ENCODE measurements at places on chromosomes 7 and 10.

GRCh38 chr7:14833707-14834106 is 68.8 kb downstream of the DGKB start:
- no peak overlapping the region for H3K27ac ChIP-seq
- no peaks in the 10 kb centered on the region for H3K27me3 ChIP-seq
- no peak overlapping the region for H3K4me3 ChIP-seq
- H3K4me1 ChIP-seq = no peaks in the 10 kb centered on the region
- no peak for DNase-seq

DNA sequence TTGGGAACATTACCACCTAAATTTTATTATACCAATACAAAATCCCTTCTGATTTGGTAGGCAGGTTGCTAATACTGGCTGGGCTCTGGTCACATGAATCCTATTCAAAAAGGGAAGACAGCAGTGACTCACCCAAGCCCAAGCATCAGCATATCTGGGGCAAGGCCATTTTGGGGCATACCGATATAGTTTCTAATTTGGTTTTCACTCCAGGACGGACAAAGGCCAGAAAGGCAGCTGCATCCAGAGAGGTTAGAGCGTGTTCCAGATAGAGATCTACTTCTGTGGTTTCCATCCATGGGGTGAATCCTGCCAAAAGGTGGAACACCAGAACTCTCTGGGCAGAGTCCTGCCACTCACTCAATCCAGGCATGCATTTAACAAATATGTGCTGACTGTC is 335.8 kb downstream of the ELMO1 start:
- peaks cover 60% of the 10 kb centered on the region for H3K4me1 ChIP-seq
- no peak for DNase-seq
- no peaks in the 10 kb centered on the region for H3K27me3 ChIP-seq
- no peak overlapping the region for H3K4me3 ChIP-seq

- H3K27ac ChIP-seq = peak overlapping the region; percentile 94
- peak; percentile 82 for DNase-seq
- H3K27me3 ChIP-seq = no peaks in the 10 kb centered on the region
- peaks cover 78% of the 10 kb centered on the region for H3K4me1 ChIP-seq
- peaks cover 17% of the 10 kb centered on the region for H3K36me3 ChIP-seq
These were observed 4.7 kb downstream of the NFE2L3 start for GRCh38 chr7:26156451-26157420.

DNA sequence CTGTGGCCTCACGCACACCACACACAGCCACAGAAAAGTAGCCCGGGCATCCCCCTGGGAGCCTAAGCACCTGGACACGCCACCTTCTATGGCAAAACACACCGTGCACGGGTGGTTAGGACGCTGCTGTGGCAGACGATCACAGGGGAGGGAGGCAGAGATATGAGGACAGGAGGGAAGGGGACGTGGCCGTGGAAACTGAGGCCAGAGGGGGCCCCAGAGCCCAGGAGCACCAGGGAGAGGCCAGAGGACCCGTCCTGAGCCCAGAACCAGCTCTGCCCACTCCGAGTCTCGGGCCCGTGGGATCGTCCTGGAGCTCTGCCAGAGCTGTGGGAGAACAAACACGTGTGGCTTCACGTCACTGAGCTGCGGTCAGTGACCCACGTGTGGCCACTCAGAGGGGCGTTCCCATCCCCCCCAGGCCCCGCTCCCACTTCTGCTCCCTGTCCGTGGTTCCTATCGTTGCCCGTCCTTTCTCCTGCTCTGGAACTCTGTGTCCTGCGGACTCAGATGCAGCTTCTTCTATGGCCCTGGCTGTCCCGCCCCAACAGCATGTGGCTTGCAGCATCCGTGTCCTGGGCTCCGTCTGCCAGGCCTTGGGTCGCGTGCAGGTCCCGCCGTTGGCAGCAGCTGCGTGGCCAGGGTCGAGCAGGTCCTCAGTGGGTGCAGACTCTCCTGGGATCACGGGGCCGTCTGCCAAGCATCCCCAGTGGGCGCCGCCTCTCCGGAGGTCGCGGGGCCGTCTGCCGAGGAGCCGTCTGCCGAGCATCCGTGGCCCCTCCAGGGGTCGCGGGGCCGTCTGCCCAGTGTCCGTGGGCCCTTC is 31.0 kb downstream of the GET4 start:
- no peaks in the 10 kb centered on the region for H3K27me3 ChIP-seq
- DNase-seq = no peak
- H3K36me3 ChIP-seq = no peaks in the 10 kb centered on the region
- H3K4me1 ChIP-seq = peaks cover 12% of the 10 kb centered on the region
- no peak overlapping the region for H3K4me3 ChIP-seq

DNA sequence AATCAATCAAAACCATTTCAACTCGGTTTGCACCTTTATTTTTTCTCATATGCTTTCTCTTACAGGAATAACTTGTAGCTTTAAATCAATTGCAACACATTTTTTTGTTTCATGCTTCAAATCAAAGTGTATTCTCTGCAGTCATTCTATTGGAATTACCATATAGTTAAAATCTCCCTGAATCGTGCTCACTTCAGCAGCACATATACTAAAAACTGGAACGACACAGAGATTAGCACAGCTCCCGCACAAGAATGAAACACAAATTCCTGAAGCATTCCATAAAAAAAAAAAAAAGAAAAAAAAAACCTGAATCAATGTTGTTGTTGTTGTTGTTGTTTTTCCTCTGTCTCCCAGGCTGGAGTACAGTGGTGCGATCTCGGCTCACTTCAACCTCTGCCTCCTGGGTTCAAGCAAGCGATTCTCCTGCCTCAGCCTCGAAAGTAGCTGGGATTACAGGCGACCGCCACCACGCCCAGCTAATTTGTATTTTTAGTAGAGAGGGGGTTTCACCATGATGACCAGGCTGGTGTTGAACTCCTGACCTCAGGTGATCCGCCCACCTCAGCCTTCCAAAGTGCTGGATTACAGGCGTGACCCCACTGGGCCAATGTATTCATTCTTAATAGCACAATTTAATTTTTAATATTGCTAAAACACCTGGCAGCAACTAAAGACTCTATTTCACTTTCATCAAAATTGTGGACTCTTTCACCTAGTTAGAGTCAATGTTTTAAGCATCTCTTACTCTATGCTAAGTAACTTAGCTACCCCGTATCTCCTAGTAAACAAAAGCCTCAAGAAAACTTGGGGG is 26.3 kb downstream of the ANKRD61 start:
- H3K4me3 ChIP-seq = peak overlapping the region; percentile 97
- H3K27me3 ChIP-seq = no peaks in the 10 kb centered on the region
- H3K4me1 ChIP-seq = peaks cover 24% of the 10 kb centered on the region
- DNase-seq = no peak
- H3K36me3 ChIP-seq = peaks cover 11% of the 10 kb centered on the region

GRCh38 chr10:7610026-7610425 is 56.7 kb downstream of the ITIH5 start:
- DNase-seq = no peak
- H3K27ac ChIP-seq = no peak overlapping the region
- H3K4me3 ChIP-seq = no peak overlapping the region
- H3K36me3 ChIP-seq = no peaks in the 10 kb centered on the region
- H3K4me1 ChIP-seq = no peaks in the 10 kb centered on the region

GRCh38 chr7:127838816-127839415 is 186.9 kb downstream of the SND1 start:
- peaks cover 4% of the 10 kb centered on the region for H3K4me1 ChIP-seq
- H3K4me3 ChIP-seq = no peak overlapping the region
- DNase-seq = no peak
- no peaks in the 10 kb centered on the region for H3K27me3 ChIP-seq

DNA sequence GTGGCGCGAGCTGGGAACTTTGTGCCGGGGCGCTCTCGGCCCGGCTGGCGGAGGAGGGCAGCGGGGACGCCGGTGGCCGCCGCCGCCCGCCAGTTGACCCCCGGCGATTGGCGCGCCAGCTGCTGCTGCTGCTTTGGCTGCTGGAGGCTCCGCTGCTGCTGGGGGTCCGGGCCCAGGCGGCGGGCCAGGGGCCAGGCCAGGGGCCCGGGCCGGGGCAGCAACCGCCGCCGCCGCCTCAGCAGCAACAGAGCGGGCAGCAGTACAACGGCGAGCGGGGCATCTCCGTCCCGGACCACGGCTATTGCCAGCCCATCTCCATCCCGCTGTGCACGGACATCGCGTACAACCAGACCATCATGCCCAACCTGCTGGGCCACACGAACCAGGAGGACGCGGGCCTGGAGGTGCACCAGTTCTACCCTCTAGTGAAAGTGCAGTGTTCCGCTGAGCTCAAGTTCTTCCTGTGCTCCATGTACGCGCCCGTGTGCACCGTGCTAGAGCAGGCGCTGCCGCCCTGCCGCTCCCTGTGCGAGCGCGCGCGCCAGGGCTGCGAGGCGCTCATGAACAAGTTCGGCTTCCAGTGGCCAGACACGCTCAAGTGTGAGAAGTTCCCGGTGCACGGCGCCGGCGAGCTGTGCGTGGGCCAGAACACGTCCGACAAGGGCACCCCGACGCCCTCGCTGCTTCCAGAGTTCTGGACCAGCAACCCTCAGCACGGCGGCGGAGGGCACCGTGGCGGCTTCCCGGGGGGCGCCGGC is 870 bp downstream of the FZD1 start:
- peaks cover 8% of the 10 kb centered on the region for H3K4me1 ChIP-seq
- no peak overlapping the region for H3K27ac ChIP-seq
- peak; percentile 31 for DNase-seq
- peaks cover 1% of the 10 kb centered on the region for H3K36me3 ChIP-seq
- H3K27me3 ChIP-seq = peaks cover 53% of the 10 kb centered on the region

DNA sequence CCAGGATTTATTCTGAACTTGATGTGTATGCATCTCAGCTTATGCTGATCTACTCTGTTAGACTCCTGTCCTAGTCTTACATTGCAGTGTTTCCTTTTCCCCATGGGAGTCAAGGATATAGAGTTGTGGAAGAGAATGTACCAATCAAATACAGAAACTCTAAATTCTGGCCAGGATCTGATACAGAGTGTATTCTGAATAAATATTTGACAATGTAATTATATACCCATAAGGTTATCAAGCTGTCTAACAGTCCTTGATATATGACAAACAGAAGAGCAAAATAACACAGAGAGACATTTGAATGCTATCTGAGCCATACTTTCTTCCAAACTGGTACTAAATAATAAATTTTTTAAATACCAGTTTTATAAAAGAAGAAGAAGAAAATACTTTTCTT is 116.8 kb downstream of the ETV1 start:
- H3K27me3 ChIP-seq = no peaks in the 10 kb centered on the region
- no peaks in the 10 kb centered on the region for H3K36me3 ChIP-seq
- DNase-seq = no peak
- no peaks in the 10 kb centered on the region for H3K4me1 ChIP-seq
- H3K4me3 ChIP-seq = no peak overlapping the region

- no peaks in the 10 kb centered on the region for H3K4me1 ChIP-seq
- H3K27ac ChIP-seq = no peak overlapping the region
- H3K36me3 ChIP-seq = peaks cover 46% of the 10 kb centered on the region
- H3K27me3 ChIP-seq = no peaks in the 10 kb centered on the region
These were observed 28.6 kb downstream of the PDSS1 start for GRCh38 chr10:26725837-26726727.

GRCh38 chr7:130379532-130379920 is 768 bp upstream of the CPA1 start:
- H3K4me3 ChIP-seq = no peak overlapping the region
- no peak overlapping the region for H3K27ac ChIP-seq
- no peaks in the 10 kb centered on the region for H3K4me1 ChIP-seq
- H3K27me3 ChIP-seq = no peaks in the 10 kb centered on the region
- DNase-seq = no peak
- H3K36me3 ChIP-seq = peaks cover 2% of the 10 kb centered on the region

DNA sequence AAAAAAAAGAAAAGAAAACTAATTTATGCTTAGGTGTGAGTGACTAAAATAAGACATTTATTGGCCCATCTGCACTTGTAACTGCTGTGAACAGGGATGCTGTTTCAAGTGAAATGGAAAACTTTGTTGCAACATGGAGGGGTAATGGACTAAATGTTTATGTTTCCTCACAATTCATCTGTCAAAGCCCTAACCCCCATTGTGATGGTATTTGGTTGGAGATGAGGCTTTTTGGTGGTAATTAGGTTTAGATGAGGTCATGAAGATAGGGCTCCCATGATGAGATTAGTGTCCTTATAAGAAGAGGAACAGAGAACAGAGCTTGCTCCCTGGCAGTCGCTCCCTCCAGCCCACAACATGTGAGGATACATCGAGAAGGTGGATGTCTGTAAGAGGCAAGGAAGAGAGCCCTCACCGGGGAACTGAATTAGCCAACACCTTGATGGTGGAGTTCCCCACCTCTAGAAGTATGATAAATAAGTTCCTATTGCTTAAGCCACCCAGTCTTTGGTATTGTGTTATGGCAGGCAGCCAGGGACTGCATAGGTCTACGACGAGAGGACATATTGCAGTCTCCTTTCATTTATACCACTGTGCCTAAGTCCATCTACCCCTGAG is 28.6 kb upstream of the VCL start:
- DNase-seq = no peak
- no peak overlapping the region for H3K4me3 ChIP-seq
- H3K4me1 ChIP-seq = peaks cover 11% of the 10 kb centered on the region
- no peaks in the 10 kb centered on the region for H3K36me3 ChIP-seq

- no peak for DNase-seq
- H3K27ac ChIP-seq = no peak overlapping the region
- no peaks in the 10 kb centered on the region for H3K36me3 ChIP-seq
- peaks cover 23% of the 10 kb centered on the region for H3K4me1 ChIP-seq
These were observed 380.9 kb downstream of the GATA3 start for GRCh38 chr10:8435186-8436055.

GRCh38 chr10:70007116-70007820 is 45.4 kb upstream of the MACROH2A2 start:
- H3K36me3 ChIP-seq = no peaks in the 10 kb centered on the region
- peaks cover 28% of the 10 kb centered on the region for H3K27me3 ChIP-seq
- H3K27ac ChIP-seq = no peak overlapping the region
- no peaks in the 10 kb centered on the region for H3K4me1 ChIP-seq
- DNase-seq = no peak
- no peak overlapping the region for H3K4me3 ChIP-seq

DNA sequence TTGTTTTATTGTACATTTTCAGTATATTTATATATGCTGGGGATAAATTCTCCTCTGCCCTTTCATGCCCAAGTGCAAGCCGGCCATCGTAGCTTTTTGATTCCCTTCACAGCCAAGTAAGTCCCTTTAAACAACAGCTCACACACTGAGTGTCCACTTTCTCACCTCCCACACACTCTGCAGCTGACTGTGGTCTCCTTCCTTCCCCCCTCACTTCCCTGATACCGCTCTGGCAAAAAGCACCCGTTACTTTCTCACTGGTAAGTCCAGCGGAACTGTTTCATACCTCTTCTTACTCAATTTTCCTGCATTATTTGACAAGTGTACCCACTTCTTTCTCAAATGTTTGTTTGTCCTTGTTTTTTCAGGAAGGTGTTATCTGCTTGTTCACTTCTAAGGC is 35.2 kb downstream of the MGAM start:
- H3K4me3 ChIP-seq = no peak overlapping the region
- no peaks in the 10 kb centered on the region for H3K4me1 ChIP-seq
- no peak overlapping the region for H3K27ac ChIP-seq
- H3K36me3 ChIP-seq = no peaks in the 10 kb centered on the region

DNA sequence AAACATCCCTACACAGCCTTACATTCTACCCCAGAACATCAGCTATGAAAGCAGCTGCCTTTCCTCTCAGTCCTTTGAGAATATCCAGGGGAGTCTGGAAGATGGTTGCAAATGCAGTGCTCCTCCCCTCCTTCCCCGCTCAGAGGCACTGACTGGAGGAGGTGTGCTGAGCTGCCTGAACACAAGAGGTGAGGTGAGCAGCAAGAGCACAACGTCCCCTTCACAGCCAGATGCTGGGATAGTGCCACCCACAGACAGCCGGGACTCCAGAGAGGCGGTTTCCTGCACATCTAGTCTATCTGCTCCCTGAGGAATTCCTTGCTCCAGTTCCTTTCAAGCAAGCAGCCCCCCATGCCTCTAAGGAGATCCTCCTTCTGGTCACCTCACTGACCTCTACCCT is 74.2 kb downstream of the EZH2 start:
- peaks cover 58% of the 10 kb centered on the region for H3K36me3 ChIP-seq
- DNase-seq = no peak
- H3K4me3 ChIP-seq = no peak overlapping the region
- peaks cover 11% of the 10 kb centered on the region for H3K4me1 ChIP-seq
- no peaks in the 10 kb centered on the region for H3K27me3 ChIP-seq
